Activated CD8-positive, alpha-beta T cell treated with anti-CD3 and anti-CD28 coated beads, Interleukin-2, amount 10 ng/mL, durations not matched to agents 7 days and 5 days (primary cell): ENCODE measurements at places on chromosomes 5 and 9. TPM values are rescaled to one million over a fixed set of nuclear protein-coding genes. Genes with fewer than 3 reads are reported as not detected.

TMEM171 gene
- not detected for total RNA-seq

SLC46A2 gene
- total RNA-seq: not detected

GRCh38 chr9:26221290-26221689 is 543.0 kb upstream of the TUSC1 start:
- no peak for DNase-seq

GRCh38 chr5:58255386-58255785 is 204.5 kb downstream of the PLK2 start:
- no peak for DNase-seq

CDKN2B gene
- total RNA-seq: 2.3 TPM

- DNase-seq: no peak
Observed at GRCh38 chr5:14742498-14742897, 78.0 kb downstream of the OTULIN start.

GRCh38 chr9:131695366-131695765 is 44.5 kb downstream of the RAPGEF1 start:
- no peak for DNase-seq

GOLM1 gene
- 1.2 TPM for total RNA-seq

GRCh38 chr9:33263131-33264002 is 1.1 kb downstream of the BAG1 start:
- no peak for DNase-seq

ROR2 gene
- 0.05 TPM for total RNA-seq

DNA sequence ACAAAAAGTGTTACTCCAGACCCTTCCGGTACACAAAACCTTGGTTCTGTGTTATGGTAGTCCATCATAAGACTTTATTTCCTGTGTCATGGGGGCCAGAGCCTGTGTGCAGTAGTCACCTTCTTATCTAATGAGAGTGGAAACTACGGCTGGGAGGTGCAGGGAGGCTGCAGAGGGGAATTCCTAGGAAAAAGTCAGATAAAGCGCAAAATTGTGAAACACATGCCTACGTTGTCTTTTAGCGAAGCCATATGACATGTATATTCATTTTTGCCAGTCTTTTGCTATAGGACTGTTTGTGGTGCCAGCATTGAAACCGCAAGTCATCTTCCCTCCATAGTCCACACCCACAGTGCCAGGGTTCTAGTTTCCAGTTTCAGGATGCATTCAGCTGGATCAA is 80.7 kb downstream of the PPARGC1B start:
- no peak for DNase-seq

CCL27 gene
- not detected for total RNA-seq

CA9 gene
- total RNA-seq: 1.3 TPM

NDUFS6 gene
- total RNA-seq: 36.7 TPM

DNA sequence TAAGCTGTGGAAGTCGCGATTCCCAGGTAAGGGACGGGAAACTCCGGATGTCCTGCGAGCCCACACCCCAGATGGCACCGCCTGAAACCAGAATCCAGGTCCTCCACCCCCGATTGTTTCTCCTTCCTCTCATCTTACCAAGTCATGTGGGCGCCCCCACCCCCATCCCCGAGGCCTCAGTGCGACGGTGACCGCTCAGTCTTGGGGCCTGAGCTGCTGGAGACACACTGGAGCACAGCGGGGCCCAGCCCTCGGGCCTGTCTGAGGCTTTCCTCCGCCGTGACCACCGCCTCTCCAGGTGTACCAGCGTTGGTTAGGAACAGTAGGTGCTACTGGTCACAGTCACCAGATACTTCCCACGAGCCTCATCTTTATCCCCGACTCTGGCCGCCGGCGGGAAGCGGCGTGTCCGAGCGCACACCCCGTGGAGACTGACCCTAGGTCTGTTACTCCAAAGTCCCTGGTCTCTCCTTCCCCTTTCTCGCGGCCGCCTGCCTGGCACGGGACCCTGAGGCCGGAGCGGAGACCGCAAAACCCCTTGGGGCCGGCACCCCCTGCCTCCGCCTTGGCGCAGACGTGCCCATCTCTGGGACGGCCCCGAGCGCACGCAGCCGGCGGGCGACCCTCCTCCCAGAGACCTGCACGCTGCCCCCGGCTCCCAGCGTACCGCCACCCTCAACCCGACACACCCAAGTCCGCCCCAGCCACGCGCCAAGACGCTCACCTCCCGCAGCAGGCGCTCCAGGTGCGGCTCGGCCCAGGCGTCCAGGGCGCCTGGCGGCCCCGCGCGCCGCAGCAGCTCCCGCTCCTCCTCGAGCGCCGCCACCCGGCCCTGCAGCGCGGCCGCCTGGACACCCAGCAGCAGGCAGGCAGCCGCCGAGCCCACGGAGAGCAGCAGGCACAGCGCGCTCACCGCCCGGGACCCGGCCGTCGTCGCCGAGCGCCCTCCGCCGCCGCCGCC is 733 bp downstream of the COL23A1 start:
- DNase-seq: no peak

DNA sequence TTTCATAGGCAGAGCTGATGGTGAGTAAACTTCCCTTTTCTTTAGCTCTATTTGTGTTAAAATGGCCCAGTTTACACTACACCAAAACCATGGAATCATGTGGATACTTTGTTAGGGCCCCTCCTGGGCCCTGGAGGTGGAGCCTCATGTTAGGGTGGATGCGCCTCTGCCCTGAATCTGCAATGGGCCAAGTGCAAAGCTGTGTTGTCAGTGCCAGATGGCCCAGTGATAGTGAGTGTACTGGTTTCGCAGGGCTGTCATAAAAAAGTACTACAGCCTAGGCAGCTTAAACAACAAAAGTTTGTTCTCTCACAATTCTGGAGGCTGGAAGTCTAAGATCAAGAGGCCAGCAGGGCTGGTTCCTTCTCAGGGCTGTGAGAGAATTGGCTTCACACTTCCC is 64.8 kb downstream of the HSPA4 start:
- DNase-seq: no peak

FAM221B gene
- not detected for total RNA-seq

GRCh38 chr9:130736834-130737233 is 43.3 kb downstream of the EXOSC2 start:
- no peak for DNase-seq

PHYHD1 gene
- total RNA-seq: 0.55 TPM

GRCh38 chr9:95092262-95093072 is 225.0 kb downstream of the FANCC start:
- no peak for DNase-seq

SLC45A2 gene
- total RNA-seq: 0.34 TPM

PITX1 gene
- total RNA-seq: not detected

GFM2 gene
- total RNA-seq: 29.2 TPM

DNA sequence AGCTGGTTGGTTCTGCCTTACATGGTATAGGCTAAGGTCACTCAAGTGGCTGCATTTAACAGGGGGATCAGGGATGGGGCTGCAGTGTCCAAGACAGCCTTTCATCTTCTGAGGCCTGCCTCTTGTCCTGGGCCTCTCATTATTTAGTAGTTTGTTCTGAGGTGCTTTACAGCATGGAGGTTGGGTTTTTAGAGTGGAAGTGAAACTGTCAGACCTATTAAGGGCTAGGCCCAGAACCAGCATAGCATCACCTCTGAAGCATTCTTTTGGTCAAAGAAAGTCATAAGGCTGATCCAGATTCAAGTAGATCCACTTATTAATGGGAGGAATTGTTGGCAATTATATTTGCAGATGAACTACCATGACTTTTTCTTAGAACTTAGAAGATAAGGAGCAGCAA is 146.0 kb upstream of the NMUR2 start:
- DNase-seq: no peak

DNA sequence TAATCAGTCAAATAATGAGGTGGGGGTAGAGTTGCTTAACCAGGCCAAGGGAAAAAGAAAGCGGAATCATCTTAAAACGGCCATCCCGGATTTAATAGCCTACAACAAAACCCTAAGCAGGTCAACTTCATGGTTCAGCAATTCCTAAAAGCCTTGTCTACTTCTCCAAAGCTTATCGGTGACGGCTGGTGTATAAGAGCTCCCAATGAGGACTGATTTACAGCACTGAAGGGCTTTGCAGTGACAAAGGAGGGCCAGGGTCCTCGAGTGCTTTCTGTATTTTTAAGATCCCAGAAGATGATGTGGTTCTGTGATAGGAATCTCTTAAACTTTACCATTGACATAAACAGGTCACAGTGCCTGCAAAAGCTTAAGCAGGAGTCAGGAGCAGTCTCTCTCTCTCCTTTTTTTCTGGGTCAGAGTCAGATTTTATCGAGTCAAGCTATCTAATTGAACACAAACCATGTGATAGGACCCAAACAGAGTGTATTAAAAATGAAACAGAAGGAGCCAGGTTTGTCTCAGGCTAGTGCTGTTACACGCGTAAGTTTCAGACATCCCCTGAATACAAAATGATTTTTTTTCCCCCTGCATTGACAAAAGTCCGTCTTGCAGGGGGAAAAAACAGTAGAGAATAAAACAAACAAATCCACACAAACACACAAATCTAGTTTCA is 663.6 kb upstream of the ZNF608 start:
- no peak for DNase-seq

ANKRD18B gene
- total RNA-seq: not detected

TMEM203 gene
- 34.6 TPM for total RNA-seq

DNA sequence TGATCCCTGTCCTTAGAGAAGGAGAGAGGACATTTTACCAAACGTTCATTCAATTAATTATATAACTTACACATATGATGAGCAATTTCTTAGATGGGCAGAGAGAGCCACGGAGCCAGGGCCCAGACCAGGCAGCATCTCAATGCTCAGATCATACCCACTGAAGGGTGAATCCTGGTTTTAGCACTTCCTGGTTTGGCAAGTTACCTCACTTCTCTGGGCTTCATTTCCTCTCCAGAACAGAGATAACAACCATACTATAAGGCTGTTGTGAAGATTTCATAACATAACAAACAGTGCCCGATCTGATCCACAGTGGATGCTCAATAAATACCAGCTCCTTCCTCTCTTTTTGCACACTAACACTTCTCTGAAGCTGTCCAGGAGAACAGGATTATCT is 271.1 kb downstream of the DENND1A start:
- no peak for DNase-seq

POLK gene
- 29.8 TPM for total RNA-seq

HTR4 gene
- not detected for total RNA-seq

GRCh38 chr9:134597957-134598883 is 43.4 kb upstream of the COL5A1 start:
- no peak for DNase-seq

GRCh38 chr9:114344188-114344566 is 14.5 kb downstream of the ORM2 start:
- no peak for DNase-seq

- DNase-seq: no peak
Observed at GRCh38 chr5:66888613-66889012, 292.4 kb downstream of the MAST4 start.

DNA sequence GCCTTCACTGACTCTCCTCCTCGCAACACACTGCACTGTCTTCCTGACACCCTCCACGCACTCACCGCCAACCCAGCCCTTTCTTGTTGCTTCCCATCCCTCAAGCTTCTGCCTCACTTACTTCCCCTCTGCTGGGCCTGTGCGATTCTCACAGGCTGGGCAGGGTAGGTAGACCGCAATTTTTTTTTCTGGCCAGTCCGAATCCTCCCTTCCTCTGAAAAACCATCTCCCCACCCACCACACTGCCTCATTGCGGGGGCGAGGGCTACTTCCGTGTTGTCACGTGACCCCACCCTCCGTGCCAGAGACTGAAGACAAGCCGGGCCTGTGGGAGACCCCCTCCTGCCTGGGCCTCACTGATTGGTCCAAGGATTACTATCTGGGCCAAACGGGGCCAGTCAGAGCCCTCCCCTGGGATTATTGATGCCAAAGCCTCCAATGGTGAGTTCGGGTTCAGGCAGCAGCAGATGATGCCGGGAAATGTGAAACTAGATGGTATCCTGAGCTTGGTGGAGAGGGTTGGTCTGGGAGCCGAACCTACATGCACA is 73.1 kb downstream of the STK10 start:
- DNase-seq: peak; percentile 93

DNA sequence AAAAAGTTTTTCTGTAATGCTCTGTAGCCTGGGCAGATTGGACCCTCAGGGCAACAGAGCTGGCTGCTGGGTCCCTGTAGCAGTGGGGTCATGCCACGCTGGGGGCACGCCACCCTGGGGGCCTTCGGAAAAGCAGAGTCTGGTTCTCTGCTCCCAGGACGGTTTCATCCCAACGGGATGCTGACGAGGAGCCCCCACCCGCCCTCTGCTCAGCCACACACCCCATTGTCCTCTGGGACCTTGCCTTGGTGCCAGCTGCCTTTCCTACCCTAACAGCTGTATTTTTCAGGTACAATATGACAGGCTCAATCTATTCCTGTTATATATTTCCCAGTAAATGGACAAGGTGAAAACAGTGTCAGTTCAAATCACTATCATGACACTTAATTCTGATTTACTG is 29.0 kb upstream of the MVB12B start:
- peak; percentile 7 for DNase-seq

- DNase-seq: no peak
Observed at GRCh38 chr5:142795251-142795650, 25.1 kb downstream of the ARHGAP26 start.

DNA sequence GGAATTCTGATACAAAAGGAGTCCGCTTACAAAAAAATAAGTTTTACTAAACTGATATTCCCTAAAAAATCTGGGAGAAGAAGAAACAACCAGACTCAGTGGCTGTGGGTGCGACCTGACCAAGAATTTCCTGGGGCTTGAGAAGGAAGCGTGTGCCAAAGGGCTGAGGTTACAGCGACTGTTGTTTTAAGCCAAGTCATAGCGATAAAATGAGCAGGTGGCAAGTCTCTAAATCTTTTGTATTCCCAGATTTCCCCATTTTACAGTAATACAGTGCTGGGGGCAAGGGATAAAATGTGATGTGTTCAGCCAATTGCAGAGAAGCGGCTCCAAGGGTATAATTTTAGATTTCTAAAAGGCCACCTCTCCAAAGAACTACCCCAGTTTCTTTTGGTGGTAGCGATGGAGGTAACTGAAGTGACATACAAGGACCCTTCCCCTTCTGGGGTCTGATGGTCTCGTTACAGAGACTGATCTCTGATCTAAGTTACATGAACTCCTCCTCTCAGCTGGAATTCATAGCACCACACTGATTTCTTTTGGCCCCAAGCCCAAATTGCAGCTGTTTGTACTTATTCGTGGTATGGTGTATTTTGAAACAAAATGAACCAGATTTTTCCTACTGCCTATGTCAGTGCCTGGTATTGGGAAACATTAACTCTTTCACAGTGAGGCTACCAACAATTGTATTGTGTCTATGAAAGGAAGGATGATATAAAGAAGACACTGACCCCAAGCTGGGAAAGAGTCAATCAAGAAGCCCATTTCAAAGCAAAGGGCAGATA is 41.6 kb downstream of the LPAR1 start:
- DNase-seq: no peak

- no peak for DNase-seq
Observed at GRCh38 chr5:126542441-126542840, 52.6 kb downstream of the ALDH7A1 start.

DNA sequence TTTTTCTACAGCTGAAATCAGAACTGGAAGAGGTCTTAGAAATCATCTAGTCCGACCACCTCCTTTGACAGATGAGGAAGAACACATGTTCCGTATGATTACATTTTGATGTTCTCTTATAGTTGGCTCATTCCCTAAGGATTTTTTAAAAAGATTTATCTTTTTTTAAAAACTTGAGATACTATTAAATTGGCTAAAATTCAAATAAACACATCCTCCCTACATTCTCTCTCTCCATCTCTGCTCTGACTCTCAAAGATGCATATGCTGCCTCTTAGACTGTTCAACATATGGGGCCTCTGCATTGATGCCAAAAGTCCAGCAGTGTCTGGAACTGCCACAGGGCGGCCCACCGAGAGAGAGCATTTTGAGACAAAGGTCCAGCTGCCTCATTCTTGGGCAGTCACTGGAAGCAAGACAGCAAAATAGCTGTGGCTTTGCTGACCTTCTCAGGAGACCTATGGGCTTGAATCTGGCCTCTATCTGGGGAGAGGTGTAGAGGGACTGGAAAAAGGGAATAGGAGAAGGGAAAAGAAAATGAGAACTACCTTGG is 12.8 kb upstream of the TSSK1B start:
- no peak for DNase-seq

S1PR3 gene
- not detected for total RNA-seq

CNTRL gene
- 80.8 TPM for total RNA-seq
